ENCODE measurements at places on chromosomes 13 and 19.

DNA sequence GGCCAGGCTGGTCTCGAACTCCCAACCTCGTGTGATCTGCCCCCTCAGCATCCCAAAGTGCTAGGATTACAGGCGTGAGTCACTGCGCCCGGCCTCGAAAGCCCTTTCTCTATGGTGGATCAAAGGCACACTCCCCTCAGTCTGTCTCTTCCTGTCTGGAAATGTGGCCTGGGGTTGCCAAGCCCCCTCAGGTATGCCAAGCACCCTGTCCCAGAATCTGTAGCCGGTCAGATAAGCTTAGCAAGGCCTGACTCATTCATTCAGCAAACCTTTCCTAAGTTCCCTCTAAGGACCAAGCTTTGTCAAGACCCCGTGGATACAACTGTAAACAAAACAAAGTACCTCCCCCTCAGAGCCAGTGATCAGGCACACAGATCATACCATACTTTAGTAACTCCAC lies 14.1 kb downstream of the NUCB1 start:
- DNase-seq = no peak

DNA sequence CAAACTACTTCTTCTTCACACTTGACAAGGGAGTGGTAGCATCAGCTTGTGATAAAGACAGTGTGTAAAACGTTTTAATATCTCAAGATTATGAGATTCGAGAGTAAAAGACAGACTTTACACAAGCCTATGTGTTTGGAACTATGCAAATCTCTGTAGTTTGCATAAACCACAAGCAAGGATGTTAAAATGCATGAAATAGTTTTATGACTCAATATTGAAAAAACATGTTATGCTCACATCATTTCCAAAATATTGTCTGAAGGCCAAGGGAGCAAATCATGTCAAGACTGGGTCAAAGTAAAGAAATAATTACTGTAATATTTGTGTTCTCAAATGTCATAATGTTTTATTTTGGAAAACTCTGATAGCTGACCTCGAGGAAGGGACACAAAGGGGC lies 316.8 kb upstream of the KLF12 start:
- peak; percentile 60 for DNase-seq

GRCh38 chr13:49827891-49828290 lies 35.4 kb upstream of the KPNA3 start:
- no peak for DNase-seq

DNA sequence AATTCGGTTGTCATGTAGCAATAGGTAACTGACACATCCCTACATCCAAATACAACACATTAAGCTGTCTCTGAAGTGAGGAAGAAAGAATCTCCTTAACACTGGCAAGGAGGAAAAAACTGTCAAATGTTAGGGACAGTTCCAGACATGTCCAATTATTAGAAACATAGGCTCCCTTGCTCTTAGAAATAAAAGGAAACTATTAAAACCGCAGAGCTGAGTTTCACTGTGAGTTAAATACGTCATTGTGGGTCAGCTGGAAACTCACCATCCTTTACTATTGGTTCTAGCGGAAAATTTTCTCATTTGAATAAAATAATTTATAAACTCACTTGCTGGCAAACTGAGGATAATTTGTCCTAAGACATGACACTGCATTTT lies 40.7 kb downstream of the STARD13 start:
- no peak for DNase-seq

- DNase-seq = no peak
Observed at GRCh38 chr19:8233370-8233769, 24.2 kb downstream of the CERS4 start.

GRCh38 chr13:45809801-45810394 lies 41.7 kb downstream of the SIAH3 start:
- DNase-seq = no peak

GRCh38 chr13:24709186-24709913 lies 29.1 kb downstream of the ATP12A start:
- no peak for DNase-seq

DNA sequence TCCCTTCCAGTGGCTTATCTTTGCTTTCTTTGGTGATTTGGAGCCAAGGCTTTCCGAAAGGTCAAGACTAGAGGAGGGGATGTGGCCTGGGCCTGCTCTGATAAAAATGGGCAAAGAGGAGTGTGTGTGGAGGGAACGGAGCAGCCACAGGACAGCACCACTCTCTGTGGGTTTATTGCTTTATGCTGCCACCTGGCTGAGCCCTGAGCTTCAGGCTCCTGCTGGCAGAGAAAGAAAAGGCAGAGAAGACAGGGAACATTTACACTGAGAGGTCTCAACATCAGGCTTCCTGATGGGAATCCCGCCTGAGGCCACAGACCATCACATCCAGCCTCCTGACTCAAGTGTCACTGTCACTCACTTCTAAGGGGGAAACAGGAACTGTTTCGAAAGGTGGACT lies 9.2 kb upstream of the GSX1 start:
- DNase-seq = no peak

Measured in fibroblast of skin of right quadriceps (primary cell).